ENCODE measurements at places on chromosomes 1 and 21.

DNA sequence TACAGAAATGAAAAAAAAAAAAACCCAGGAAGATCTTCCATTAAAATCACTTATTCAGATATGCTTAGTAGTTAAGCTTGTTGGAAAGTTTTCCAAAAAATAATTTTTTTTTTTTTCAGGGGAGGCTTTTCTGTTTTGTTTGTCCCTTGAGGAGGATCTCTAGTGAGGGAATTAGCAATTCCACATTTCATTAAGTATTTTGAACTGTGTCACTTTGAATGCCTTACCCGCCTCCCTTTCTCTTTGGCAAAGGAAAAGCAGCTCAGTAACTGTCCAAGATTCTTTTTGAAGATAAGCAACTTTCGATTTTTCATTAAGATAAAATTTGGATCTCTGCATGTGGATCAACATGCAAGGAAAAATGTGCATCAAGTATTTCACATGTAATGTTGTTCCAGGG lies 1.8 kb downstream of the NTNG1 start:
- DNase-seq, result no peak

DNA sequence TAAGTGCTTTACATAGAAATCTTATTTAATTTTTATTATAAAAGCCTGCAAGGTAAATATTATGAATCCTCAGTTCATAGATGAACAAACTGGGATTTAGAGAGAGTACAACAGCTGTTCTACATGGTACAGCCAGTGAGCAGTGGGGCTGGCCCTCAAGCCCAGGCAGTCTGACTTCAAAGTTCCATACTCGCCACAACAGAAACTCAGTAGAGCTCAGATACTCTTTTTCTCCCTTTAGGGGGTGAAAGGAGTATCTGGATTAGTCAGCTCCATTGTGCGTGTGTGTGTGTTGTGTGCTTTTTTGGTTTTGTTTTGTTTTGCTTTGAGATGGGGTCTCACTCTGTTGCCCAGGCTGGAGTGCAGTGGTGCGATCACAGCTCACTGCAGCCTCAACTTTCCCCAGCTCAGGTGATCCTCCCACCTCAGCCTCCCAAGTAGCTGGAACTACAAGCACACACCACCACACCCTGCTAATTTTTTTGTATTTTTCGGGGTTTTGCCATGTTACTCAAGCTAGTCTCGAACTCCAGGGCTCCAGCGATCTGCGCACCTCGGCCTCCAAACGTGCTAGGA lies 378.5 kb downstream of the SMYD3 start:
- no peak for DNase-seq

GRCh38 chr1:91814448-91814847 lies 71.5 kb downstream of the TGFBR3 start:
- no peak for DNase-seq

GRCh38 chr1:39727932-39728317 lies 10.8 kb upstream of the PPIE start:
- no peak for DNase-seq

DNA sequence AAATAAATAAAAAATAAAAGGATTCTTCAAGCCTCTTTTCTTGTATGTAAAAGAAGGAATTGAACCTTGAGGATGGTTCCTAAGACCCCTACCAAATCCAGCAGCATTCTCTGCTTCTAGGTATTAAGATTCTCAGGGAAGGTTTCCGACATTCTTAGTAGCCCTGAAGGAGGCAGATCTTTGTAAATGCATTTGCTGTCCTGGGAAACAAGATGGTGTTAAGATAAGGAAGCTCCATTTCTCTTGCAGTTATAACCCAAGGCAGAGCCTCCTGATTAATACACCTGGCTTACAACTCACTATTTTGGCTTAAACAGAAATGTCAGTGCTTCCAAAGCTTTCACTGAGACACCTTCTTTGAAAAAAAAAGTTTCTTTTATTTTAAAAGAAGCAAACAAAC lies 393.8 kb downstream of the DISC1 start:
- no peak for DNase-seq

DNA sequence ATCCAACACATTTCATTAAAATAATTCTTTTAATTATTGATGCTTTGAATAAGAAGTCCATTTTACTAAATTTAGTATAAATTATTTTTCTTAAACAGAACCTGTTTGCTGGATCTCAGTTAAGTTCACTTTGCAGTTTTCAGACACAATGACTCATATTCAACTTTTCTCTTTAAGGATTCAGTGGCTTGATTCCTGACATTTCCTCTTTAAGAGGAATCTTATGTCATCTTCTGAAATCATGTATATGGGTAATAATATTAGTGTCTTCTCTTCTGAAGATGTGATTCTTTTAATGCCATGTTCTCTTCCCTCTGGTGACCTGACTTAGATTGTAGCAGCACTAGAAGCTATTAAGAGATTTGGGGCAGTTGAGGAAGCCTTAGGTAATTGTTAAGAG lies 12.6 kb downstream of the CREG1 start:
- DNase-seq, result no peak

GRCh38 chr1:243447347-243447746 lies 191.5 kb downstream of the SDCCAG8 start:
- no peak for DNase-seq

GRCh38 chr1:19096990-19097389 lies 113.1 kb downstream of the UBR4 start:
- no peak for DNase-seq

- no peak for DNase-seq
Measured at GRCh38 chr1:170471398-170472053, 60.4 kb upstream of the GORAB start.

GRCh38 chr1:197675583-197676208 lies 99.6 kb downstream of the DENND1B start:
- DNase-seq, result no peak

DNA sequence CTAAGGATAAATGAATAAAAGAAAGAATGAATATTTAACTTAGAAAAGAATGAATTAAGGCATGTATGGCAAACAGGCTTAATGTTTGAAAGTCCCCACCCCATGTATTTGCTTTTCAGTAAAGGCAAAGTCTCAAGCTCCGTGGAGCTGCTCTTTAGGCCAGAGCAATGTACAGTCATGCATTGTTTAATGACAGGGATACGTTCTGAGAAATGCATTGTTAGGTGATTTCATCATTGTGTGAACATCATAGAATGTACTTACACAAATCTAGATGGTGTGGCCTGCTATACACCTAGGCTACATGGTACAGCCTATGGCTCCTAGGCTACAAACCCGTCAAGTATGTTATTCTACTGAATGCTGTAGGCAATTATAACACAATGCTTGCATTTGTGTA lies 51.6 kb upstream of the SPATA6 start:
- no peak for DNase-seq

- no peak for DNase-seq
Measured at GRCh38 chr1:10824821-10825540, 28.5 kb upstream of the CASZ1 start.

DNA sequence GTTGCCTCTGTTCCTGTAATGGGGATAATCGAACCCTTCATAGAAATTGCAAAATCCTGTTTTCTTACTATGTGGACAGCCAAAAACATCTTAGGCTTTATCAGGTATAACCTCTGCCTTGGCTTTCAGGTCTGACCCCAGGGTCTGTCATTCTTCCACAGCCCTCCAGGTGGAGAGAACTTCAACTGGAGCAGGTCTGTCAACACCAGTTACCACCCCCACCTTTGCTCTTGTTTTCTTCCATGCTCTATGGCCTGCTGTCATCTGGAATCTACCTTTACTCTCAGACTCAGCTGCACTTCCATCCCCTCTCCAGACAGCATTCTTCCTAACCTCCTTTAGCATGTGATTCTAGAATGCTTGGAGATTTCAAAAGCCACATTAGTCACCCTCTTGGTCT lies 10.4 kb upstream of the GJA9 start:
- DNase-seq, result no peak

Data from stimulated activated CD4-positive, alpha-beta T cell treated with anti-CD3 and anti-CD28 coated beads, TNF-alpha, amount 100 ng/mL, for 48 hours (primary cell).